ENCODE measurements at places on chromosomes 11 and 22. TPM values are rescaled to one million over a fixed set of nuclear protein-coding genes. Genes with fewer than 3 reads are reported as not detected.

Gene OR51B2
- not detected for total RNA-seq

Gene CDC42EP2
- total RNA-seq, result 2.4 TPM

Gene DERL3
- total RNA-seq, result 3.4 TPM

Gene SEC14L6
- not detected for total RNA-seq

Gene DMC1
- 0.70 TPM for total RNA-seq

Gene CCDC179
- total RNA-seq, result not detected

Gene TNKS1BP1
- total RNA-seq, result 18.9 TPM

Gene LUZP2
- not detected for total RNA-seq

Gene OR2D2
- total RNA-seq, result not detected

Gene SMIM35
- total RNA-seq, result 0.28 TPM

DNA sequence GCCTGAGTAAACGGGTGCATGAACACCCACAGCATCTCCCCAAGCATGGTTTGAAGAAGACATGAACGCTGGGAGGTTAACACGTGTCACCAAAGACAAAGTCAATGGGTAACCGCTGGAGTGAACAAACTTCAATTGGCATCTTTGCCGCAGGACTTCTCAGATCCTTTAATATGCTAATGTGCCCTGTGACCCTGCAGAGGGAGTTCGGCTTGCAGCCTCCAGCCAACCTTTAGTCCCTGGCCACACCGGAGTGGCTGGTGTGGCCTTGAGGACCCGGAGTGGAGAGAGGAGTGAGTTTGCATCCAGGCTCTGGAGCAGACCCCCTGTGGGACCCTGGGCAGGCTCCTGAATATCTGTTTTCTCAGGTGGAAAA lies 57.0 kb downstream of the FLRT1 start:
- H3K27ac ChIP-seq, result no peak overlapping the region
- H3K4me1 ChIP-seq, result no peaks in the 10 kb centered on the region
- no peak overlapping the region for H3K4me3 ChIP-seq
- no peak for DNase-seq
- peaks cover 15% of the 10 kb centered on the region for H3K27me3 ChIP-seq

- no peak overlapping the region for H3K27ac ChIP-seq
- H3K4me1 ChIP-seq, result peaks cover 1% of the 10 kb centered on the region
- no peak for DNase-seq
Observed at GRCh38 chr11:116778556-116778955, 5.8 kb upstream of the BUD13 start.

DNA sequence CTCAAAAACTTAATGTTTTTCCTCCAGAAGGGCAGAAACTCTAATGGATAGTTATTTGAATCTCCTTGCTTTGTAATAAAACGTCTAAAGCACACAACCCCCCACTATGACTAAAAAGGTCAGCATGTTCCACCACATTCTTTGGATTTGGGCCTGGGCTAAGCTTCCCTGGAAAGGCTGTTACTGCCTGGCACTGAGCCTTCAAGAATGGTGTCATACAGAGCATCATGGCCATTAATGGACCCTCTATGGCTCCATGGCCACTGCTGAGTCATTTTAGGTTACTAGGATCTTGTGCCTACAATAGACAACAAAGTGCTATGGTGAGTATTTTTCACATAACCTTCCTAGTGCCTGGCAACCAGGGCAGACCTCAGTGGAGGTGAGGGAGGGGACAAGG lies 242.6 kb upstream of the FAT3 start:
- no peak for DNase-seq
- H3K4me1 ChIP-seq, result no peaks in the 10 kb centered on the region
- H3K27ac ChIP-seq, result no peak overlapping the region

DNA sequence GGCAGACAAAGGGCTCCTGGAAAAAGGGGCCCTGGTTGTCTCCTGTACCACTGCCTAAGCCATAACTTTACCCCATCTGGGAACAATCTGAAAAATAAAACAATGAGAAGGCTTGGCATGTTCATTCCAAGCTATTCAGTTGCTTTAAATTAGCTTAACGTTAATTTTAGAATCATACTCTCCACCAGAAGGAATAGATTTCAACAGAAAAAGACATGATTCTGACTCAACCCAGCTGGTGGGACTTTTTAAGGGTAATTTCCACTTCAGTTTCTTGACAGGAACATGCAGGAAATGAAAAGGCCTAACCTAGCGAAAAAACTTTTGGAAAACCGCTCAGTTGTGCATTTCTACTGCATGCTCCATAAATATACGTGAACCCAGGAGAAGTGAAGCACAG lies 7.9 kb downstream of the SF3A1 start:
- H3K27me3 ChIP-seq, result no peaks in the 10 kb centered on the region
- no peak overlapping the region for H3K4me3 ChIP-seq
- no peak for DNase-seq
- H3K4me1 ChIP-seq, result peaks cover 50% of the 10 kb centered on the region
- peaks cover 90% of the 10 kb centered on the region for H3K36me3 ChIP-seq

GRCh38 chr11:114158886-114159285 lies 99.4 kb downstream of the ZBTB16 start:
- H3K4me3 ChIP-seq, result no peak overlapping the region
- H3K27ac ChIP-seq, result no peak overlapping the region
- H3K27me3 ChIP-seq, result no peaks in the 10 kb centered on the region
- no peaks in the 10 kb centered on the region for H3K36me3 ChIP-seq
- H3K4me1 ChIP-seq, result peaks cover 60% of the 10 kb centered on the region
- DNase-seq, result no peak

GRCh38 chr11:69943066-69943465 lies 123.8 kb upstream of the FGF3 start:
- DNase-seq, result no peak
- no peak overlapping the region for H3K27ac ChIP-seq
- H3K27me3 ChIP-seq, result peaks cover 3% of the 10 kb centered on the region
- H3K36me3 ChIP-seq, result no peaks in the 10 kb centered on the region
- H3K4me3 ChIP-seq, result no peak overlapping the region

- no peak for DNase-seq
- peaks cover 5% of the 10 kb centered on the region for H3K27me3 ChIP-seq
- no peak overlapping the region for H3K4me3 ChIP-seq
- H3K27ac ChIP-seq, result no peak overlapping the region
- H3K4me1 ChIP-seq, result no peaks in the 10 kb centered on the region
Observed at GRCh38 chr11:111305162-111305802, 6.9 kb downstream of the POU2AF3 start.

GRCh38 chr11:10751581-10751940 lies 515 bp downstream of the CTR9 start:
- peaks cover 11% of the 10 kb centered on the region for H3K4me1 ChIP-seq
- peaks cover 30% of the 10 kb centered on the region for H3K36me3 ChIP-seq
- no peak for DNase-seq
- H3K4me3 ChIP-seq, result peak overlapping the region; percentile 98

DNA sequence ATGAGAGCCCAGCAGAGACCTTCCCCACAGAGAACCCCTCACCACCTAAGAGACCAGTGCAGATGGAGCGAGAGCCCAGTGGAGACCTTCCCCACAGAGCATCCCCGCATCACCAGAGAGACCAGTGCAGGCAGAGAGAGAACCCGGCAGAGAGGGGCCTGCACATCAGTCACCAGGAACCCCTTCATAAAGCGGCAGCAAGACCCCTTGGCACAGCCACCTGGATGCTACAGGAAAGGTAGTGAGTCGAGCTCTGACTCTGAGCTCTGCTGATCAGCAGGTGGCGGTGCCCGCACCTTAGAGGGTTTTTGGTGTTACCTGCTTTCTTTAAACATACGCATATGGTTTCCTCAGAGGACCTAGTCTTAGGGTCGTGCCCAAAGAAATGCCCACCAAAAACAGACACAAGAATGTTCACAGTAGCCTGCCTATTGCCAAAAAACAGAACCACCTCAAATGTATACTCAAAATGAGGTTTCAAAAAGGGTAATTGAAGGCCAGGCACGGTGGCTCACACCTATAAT lies 678.7 kb downstream of the BRD1 start:
- H3K4me1 ChIP-seq, result no peaks in the 10 kb centered on the region
- DNase-seq, result no peak
- H3K27ac ChIP-seq, result no peak overlapping the region
- no peaks in the 10 kb centered on the region for H3K27me3 ChIP-seq
- H3K36me3 ChIP-seq, result no peaks in the 10 kb centered on the region

GRCh38 chr11:62928011-62928410 lies 6.8 kb upstream of the CHRM1 start:
- DNase-seq, result no peak
- peaks cover 5% of the 10 kb centered on the region for H3K27me3 ChIP-seq
- no peak overlapping the region for H3K27ac ChIP-seq
- H3K4me1 ChIP-seq, result no peaks in the 10 kb centered on the region

GRCh38 chr22:32335471-32335870 lies 22.2 kb upstream of the RFPL3 start:
- H3K4me3 ChIP-seq, result no peak overlapping the region
- no peaks in the 10 kb centered on the region for H3K4me1 ChIP-seq
- H3K27me3 ChIP-seq, result peaks cover 74% of the 10 kb centered on the region
- no peak for DNase-seq
- no peak overlapping the region for H3K27ac ChIP-seq
- no peaks in the 10 kb centered on the region for H3K36me3 ChIP-seq

- peaks cover 12% of the 10 kb centered on the region for H3K4me1 ChIP-seq
- peaks cover 13% of the 10 kb centered on the region for H3K27me3 ChIP-seq
- DNase-seq, result no peak
- no peaks in the 10 kb centered on the region for H3K36me3 ChIP-seq
- no peak overlapping the region for H3K4me3 ChIP-seq
Observed at GRCh38 chr11:102115557-102115956, 5.3 kb downstream of the YAP1 start.

GRCh38 chr11:32886180-32886579 lies 6.4 kb upstream of the QSER1 start:
- DNase-seq, result no peak
- no peaks in the 10 kb centered on the region for H3K27me3 ChIP-seq
- H3K4me1 ChIP-seq, result no peaks in the 10 kb centered on the region
- no peak overlapping the region for H3K4me3 ChIP-seq
- no peak overlapping the region for H3K27ac ChIP-seq

- H3K36me3 ChIP-seq, result no peaks in the 10 kb centered on the region
- H3K4me3 ChIP-seq, result peak within 1 kb of the TSS; percentile 42
- peaks cover 25% of the 10 kb centered on the region for H3K4me1 ChIP-seq
- peak within 1 kb of the TSS; percentile 57 for H3K27ac ChIP-seq
- no peaks in the 10 kb centered on the region for H3K27me3 ChIP-seq
Observed at GRCh38 chr11:114059278-114059983, at the start of gene ZBTB16. Gene ZBTB16, plus strand, starts transcription at chr11:114059711. Its CDS starts 3,590 bp downstream, at chr11:114063301.

GRCh38 chr11:65182258-65183170 lies 786 bp downstream of the CAPN1 start:
- H3K4me1 ChIP-seq, result no peaks in the 10 kb centered on the region
- H3K27ac ChIP-seq, result peak overlapping the region; percentile 79
- no peaks in the 10 kb centered on the region for H3K27me3 ChIP-seq
- H3K4me3 ChIP-seq, result peak overlapping the region; percentile 80
- H3K36me3 ChIP-seq, result peaks cover 22% of the 10 kb centered on the region

DNA sequence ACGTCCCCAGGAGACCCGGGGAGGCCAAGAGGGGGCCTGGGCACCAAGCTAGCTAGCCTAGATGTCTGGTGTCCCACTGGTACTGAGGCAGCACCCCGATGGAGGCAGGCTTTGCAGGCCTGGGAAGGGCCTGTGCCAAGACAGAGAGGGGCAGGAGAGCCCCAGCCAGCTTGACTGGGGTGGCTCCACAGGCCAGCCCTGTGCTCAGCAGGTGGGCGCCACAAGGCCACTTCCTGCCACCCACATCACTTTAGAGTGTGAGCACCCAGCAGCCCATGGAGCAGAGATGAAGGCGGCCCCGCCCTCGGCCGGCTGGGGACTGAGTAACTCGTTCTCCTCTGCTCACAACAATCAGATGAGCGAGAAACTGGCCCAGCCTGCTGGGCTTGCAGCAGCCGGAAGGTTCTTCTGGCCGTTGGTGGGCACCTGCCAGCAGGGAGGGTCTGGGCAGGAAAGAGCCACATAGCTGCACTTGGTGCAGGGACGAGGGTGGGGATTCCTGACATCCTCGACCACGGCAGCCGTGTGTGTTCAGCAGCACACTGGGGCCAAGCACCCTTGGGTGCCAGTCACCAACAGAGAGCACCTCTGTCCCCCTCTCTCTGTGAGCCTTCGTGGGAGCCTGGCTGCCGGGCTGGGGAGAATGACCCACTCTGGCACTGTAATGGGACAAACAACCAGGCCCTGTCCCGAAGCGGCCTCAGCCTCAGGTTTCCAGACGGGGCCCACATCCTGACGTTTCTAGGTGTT lies 7.6 kb downstream of the OSBPL5 start:
- H3K27me3 ChIP-seq, result no peaks in the 10 kb centered on the region
- no peak overlapping the region for H3K4me3 ChIP-seq
- H3K36me3 ChIP-seq, result peaks cover 2% of the 10 kb centered on the region
- H3K4me1 ChIP-seq, result peaks cover 85% of the 10 kb centered on the region
- DNase-seq, result no peak

DNA sequence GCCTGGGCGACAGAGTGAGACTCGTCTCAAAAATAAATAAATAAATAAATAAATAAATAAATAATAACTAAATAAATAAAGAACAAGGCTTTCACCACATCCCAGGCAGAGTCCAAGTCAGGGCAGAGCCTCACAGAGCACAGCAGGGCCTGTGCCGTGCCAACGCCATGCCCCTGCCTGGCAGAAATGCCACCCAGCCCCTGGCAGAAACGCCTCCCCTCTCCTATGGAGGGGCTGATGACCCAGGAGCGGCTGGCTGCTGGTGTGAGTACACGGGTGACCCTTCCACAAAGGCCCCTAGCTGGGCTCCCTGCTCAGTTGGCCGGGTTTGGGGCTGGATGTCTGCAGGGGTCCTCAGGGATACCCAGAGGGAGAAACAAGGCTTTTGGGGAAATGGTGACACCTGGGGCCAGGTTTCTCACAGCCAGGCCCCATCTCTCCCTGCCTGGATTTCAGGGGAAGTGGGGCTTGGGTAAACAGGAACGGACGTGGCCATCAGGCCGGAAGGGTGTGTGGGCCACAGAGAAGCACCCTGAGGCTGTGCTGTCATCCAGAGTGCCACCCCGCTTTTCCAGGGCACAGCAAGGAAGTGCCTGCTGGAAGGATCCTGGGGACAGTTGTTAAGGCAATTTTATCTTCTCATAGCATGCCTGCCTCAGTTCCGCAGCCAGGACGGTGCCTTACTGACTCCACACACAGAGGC lies 5.1 kb downstream of the BID start:
- no peak overlapping the region for H3K27ac ChIP-seq
- no peak for DNase-seq
- H3K4me3 ChIP-seq, result no peak overlapping the region
- H3K36me3 ChIP-seq, result no peaks in the 10 kb centered on the region
- H3K4me1 ChIP-seq, result peaks cover 18% of the 10 kb centered on the region

GRCh38 chr22:44023404-44024287 lies 456 bp upstream of the PARVB start:
- no peak for DNase-seq
- peaks cover 14% of the 10 kb centered on the region for H3K27me3 ChIP-seq
- no peaks in the 10 kb centered on the region for H3K36me3 ChIP-seq
- H3K4me3 ChIP-seq, result peak overlapping the region; percentile 45
- peaks cover 9% of the 10 kb centered on the region for H3K4me1 ChIP-seq

- H3K27me3 ChIP-seq, result peaks cover 9% of the 10 kb centered on the region
- peaks cover 8% of the 10 kb centered on the region for H3K4me1 ChIP-seq
- DNase-seq, result no peak
- no peak overlapping the region for H3K27ac ChIP-seq
Observed at GRCh38 chr11:69834811-69835800, 15.9 kb upstream of the FGF3 start.
